ENCODE measurements at places on chromosomes 2 and 18. TPM values are rescaled to one million over a fixed set of nuclear protein-coding genes. Genes with fewer than 3 reads are reported as not detected.

GTF2A1L gene
- total RNA-seq = 1.7 TPM

KCNS3 gene
- total RNA-seq = 1.7 TPM

CD226 gene
- total RNA-seq = 0.74 TPM

MC5R gene
- total RNA-seq = 0.25 TPM

COL3A1 gene
- total RNA-seq = 105 TPM

CDH20 gene
- total RNA-seq = 5.9 TPM

REG3A gene
- total RNA-seq = not detected

PCARE gene
- under 0.01 TPM for total RNA-seq

TMEM182 gene
- 2.2 TPM for total RNA-seq

AKAIN1 gene
- total RNA-seq = 2.5 TPM

ANKRD30BL gene
- 8.9 TPM for total RNA-seq

IL1F10 gene
- total RNA-seq = not detected

CYP1B1 gene
- 9.3 TPM for total RNA-seq

HTR2B gene
- total RNA-seq = 0.25 TPM

GALNT5 gene
- total RNA-seq = under 0.01 TPM

CYP26B1 gene
- total RNA-seq = 3.7 TPM

SP5 gene
- 9.3 TPM for total RNA-seq

SUMO1 gene
- 105 TPM for total RNA-seq

ZNF396 gene
- 3.2 TPM for total RNA-seq

ZNF521 gene
- 12.5 TPM for total RNA-seq

B4GALT6 gene
- 6.4 TPM for total RNA-seq

GCG gene
- 0.49 TPM for total RNA-seq

C2orf72 gene
- total RNA-seq = 31.0 TPM

EVA1A gene
- 0.98 TPM for total RNA-seq

DOCK10 gene
- 10.1 TPM for total RNA-seq

SKOR2 gene
- not detected for total RNA-seq

LAPTM4A gene
- total RNA-seq = 41.6 TPM

TUBA4B gene
- not detected for total RNA-seq

TWIST2 gene
- total RNA-seq = 0.25 TPM

UGT1A10 gene
- total RNA-seq = not detected
